GM12878 (cell line): ENCODE measurements at places on chromosomes 1 and 21. TPM values are rescaled to one million over a fixed set of nuclear protein-coding genes. Genes with fewer than 3 reads are reported as not detected.

GRCh38 chr21:28633839-28634555 lies 358.7 kb downstream of the LTN1 start:
- no peaks in the 10 kb centered on the region for H3K4me1 ChIP-seq
- no peak for DNase-seq
- H3K4me3 ChIP-seq, result no peak overlapping the region
- H3K36me3 ChIP-seq, result no peaks in the 10 kb centered on the region
- H3K27ac ChIP-seq, result no peak overlapping the region

Gene STX12
- 24.5 and 29.3 TPM in 2 replicates for total RNA-seq

DNA sequence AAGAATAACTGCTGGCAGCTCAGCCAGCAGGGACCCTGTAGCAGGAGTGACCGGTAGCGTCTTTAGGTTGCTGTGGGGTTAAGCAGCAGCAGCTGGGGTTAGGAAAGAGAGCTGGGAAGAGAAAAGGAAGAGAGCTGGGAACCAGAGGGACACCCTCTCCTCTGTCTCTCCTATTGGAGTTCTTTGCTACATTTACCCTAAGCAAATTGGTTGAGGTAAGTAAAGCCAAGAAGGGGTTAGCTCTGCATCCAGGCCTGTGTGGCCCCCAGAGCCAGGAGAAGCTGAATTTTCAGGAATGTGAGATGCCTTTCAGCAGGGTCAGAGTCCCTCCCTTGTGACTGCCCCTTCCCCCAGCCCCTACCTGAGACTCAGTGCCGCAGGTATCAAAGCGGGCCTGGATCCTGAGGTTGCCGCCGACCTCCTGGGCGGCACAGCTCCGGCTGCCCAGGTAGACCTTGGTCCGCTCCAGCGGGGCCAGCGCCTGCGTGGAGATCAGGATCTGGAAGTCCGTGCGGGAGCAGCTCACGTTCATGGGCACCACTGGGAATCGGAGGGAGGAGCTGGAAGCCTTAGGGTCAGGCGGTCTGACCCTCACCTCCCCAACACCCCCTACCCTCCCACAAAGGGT lies 16.4 kb downstream of the CDCP2 start:
- no peaks in the 10 kb centered on the region for H3K27me3 ChIP-seq
- no peak for DNase-seq
- no peak overlapping the region for H3K4me3 ChIP-seq
- no peaks in the 10 kb centered on the region for H3K4me1 ChIP-seq
- H3K36me3 ChIP-seq, result no peaks in the 10 kb centered on the region

Gene TMCO4
- total RNA-seq, result 17.8 and 19.1 TPM in 2 replicates

Gene SV2A
- 11.3 and 11.6 TPM in 2 replicates for total RNA-seq

Gene RAB25
- 0.29 and 0.36 TPM in 2 replicates for total RNA-seq

- H3K4me1 ChIP-seq, result peaks cover 12% of the 10 kb centered on the region
- no peak overlapping the region for H3K4me3 ChIP-seq
- H3K27ac ChIP-seq, result no peak overlapping the region
- H3K27me3 ChIP-seq, result no peaks in the 10 kb centered on the region
- H3K36me3 ChIP-seq, result peaks cover 28% of the 10 kb centered on the region
These were observed 6.8 kb downstream of the RNF187 start for GRCh38 chr1:228494044-228494353.

- DNase-seq, result peak; percentile 57
- no peaks in the 10 kb centered on the region for H3K27me3 ChIP-seq
- H3K4me3 ChIP-seq, result no peak overlapping the region
- H3K4me1 ChIP-seq, result peaks cover 15% of the 10 kb centered on the region
- H3K27ac ChIP-seq, result no peak overlapping the region
These were observed 84.8 kb upstream of the ATP1A1 start for GRCh38 chr1:116288201-116288598.

Gene PTGER3
- total RNA-seq, result not detected in 2 replicates

- H3K36me3 ChIP-seq, result no peaks in the 10 kb centered on the region
- no peak for DNase-seq
- H3K27ac ChIP-seq, result no peak overlapping the region
- H3K27me3 ChIP-seq, result 0 out of 2 replicates have a peak, but pooled peaks cover 2% of the 10 kb centered on the region
- H3K4me3 ChIP-seq, result no peak overlapping the region
These were observed 10.7 kb downstream of the KCNA10 start for GRCh38 chr1:110508028-110508940.

DNA sequence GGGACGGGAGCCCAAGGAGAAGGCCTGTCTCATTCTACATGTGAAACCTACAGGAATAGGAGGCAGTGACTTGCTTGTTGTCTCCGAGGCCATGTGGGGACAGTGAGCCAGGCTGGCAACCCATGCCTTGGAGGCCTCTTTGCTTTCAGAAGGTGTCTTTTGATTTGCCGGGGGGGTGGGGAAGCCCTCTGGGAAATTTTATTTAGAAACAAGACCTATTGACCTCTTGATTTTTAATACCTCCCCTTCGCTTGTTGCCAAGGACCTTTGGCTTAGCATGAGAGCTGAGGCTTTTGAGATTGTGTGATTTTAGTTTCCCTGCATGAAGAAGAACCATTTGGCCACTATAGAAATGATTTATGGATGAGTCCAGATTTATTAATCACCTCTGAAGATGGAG lies 4.1 kb downstream of the ARMH1 start:
- no peak for DNase-seq
- peaks cover 42% of the 10 kb centered on the region for H3K4me1 ChIP-seq
- no peak overlapping the region for H3K27ac ChIP-seq

Gene GPR3
- total RNA-seq, result 0.33 and 0.56 TPM in 2 replicates

GRCh38 chr1:40003156-40004093 lies 37.1 kb upstream of the CAP1 start:
- H3K27me3 ChIP-seq, result no peaks in the 10 kb centered on the region
- H3K4me1 ChIP-seq, result peaks cover 42% of the 10 kb centered on the region
- 0 out of 2 replicates have a peak overlapping the region, but pooled peaks have one; percentile 16 for H3K4me3 ChIP-seq
- DNase-seq, result peak; percentile 53
- H3K27ac ChIP-seq, result peak overlapping the region; percentile 89

GRCh38 chr1:9295884-9296283 lies 3.2 kb downstream of the SPSB1 start:
- H3K27me3 ChIP-seq, result peaks cover 7% of the 10 kb centered on the region; the same call in 1 of the 2 replicates
- DNase-seq, result no peak
- H3K36me3 ChIP-seq, result no peaks in the 10 kb centered on the region
- H3K4me1 ChIP-seq, result peaks cover 13% of the 10 kb centered on the region

- H3K4me1 ChIP-seq, result no peaks in the 10 kb centered on the region
- H3K4me3 ChIP-seq, result no peak overlapping the region
- H3K27me3 ChIP-seq, result no peaks in the 10 kb centered on the region
- H3K36me3 ChIP-seq, result no peaks in the 10 kb centered on the region
- H3K27ac ChIP-seq, result no peak overlapping the region
These were observed 159.8 kb upstream of the ZRANB2 start for GRCh38 chr1:71240656-71241055.

DNA sequence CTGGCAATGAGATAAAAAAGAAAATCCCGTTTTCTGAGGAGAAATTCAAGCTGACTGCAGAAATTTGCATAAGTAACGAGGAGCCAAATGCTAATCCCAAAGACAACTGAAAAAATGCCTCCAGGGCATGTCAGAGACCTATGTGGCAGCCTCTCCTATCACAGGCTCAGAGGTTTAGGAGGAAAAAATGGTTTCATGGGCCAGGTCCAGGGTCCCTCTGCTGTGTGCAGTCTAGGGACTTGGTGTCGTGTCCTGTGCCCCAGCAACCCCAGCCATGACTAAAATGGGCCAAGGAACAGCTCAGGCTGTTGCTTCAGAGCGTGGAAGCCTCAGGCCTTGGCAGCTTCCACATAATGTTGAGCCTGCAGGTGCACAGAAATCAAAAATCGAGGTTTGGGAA lies 456.5 kb downstream of the DPYD start:
- H3K4me3 ChIP-seq, result no peak overlapping the region
- H3K27ac ChIP-seq, result no peak overlapping the region
- no peak for DNase-seq

GRCh38 chr1:53733447-53733931 lies 5.5 kb downstream of the GLIS1 start:
- no peak overlapping the region for H3K27ac ChIP-seq
- H3K36me3 ChIP-seq, result no peaks in the 10 kb centered on the region
- DNase-seq, result no peak
- no peaks in the 10 kb centered on the region for H3K4me1 ChIP-seq

GRCh38 chr1:167714439-167715156 lies 7.2 kb upstream of the MPZL1 start:
- H3K27ac ChIP-seq, result peak overlapping the region; percentile 98
- H3K4me3 ChIP-seq, result peak overlapping the region; percentile 95
- peaks cover 26% of the 10 kb centered on the region for H3K4me1 ChIP-seq
- H3K36me3 ChIP-seq, result no peaks in the 10 kb centered on the region
- no peaks in the 10 kb centered on the region for H3K27me3 ChIP-seq
- DNase-seq, result peak; percentile 85

GRCh38 chr1:206895837-206896242 lies 1.4 kb upstream of the IL24 start:
- no peaks in the 10 kb centered on the region for H3K36me3 ChIP-seq
- H3K4me1 ChIP-seq, result no peaks in the 10 kb centered on the region
- no peak overlapping the region for H3K27ac ChIP-seq
- no peak overlapping the region for H3K4me3 ChIP-seq
- no peak for DNase-seq

GRCh38 chr1:54850737-54851136 lies 36.3 kb downstream of the DHCR24 start:
- no peaks in the 10 kb centered on the region for H3K27me3 ChIP-seq
- H3K27ac ChIP-seq, result no peak overlapping the region
- no peak for DNase-seq
- no peaks in the 10 kb centered on the region for H3K4me1 ChIP-seq

DNA sequence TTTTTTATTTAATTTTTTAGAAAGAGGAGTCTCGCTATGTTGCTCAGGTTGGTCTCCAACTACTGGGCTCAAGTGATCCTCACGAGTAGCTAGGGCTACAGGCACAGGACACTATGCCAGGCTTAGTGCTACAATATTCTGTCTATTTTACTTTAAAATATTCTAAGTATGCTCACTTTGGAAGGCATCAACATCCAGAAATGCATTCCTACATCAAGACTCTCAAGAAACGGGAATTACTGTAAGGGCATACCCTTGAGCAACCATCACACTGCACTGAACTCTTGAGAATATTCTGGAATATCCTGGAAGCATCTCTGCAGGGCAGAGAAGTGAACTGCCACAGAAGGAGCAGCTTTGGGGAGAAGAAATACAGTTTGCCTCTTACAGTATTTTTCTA lies 565 bp upstream of the DMRTB1 start:
- no peak overlapping the region for H3K27ac ChIP-seq
- H3K27me3 ChIP-seq, result no peaks in the 10 kb centered on the region
- H3K4me1 ChIP-seq, result no peaks in the 10 kb centered on the region
- no peak for DNase-seq

- no peaks in the 10 kb centered on the region for H3K36me3 ChIP-seq
- H3K27me3 ChIP-seq, result 0 out of 2 replicates have a peak, but pooled peaks cover 2% of the 10 kb centered on the region
- 0 out of 2 replicates have a peak, but pooled peaks cover 3% of the 10 kb centered on the region for H3K4me1 ChIP-seq
- no peak overlapping the region for H3K4me3 ChIP-seq
- DNase-seq, result no peak
- no peak overlapping the region for H3K27ac ChIP-seq
These were observed 180.8 kb downstream of the TPR start for GRCh38 chr1:186194107-186194756.

Gene TXNIP
- 106 and 115 TPM in 2 replicates for total RNA-seq

Gene MROH7
- not detected in 2 replicates for total RNA-seq

DNA sequence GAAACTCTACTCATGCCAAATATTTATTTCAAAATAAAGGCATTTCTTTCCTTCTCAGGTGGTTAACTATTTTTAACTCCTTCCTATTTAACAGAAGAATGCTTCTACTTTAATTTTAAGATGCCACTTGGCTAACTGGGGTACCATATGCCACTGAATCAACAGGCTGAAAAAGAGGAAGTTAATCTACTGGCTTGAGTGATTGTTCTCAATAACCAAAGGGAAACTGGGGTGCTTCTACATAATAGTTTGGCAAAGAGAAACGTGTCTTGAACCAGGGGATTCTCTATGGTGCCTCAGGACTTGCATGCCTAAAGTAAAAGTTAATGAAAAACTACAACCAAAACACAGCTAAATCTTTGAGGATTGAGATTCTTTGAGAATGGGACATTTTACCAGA lies 142.6 kb downstream of the DENND1B start:
- no peak overlapping the region for H3K4me3 ChIP-seq
- no peaks in the 10 kb centered on the region for H3K27me3 ChIP-seq
- DNase-seq, result no peak
- no peak overlapping the region for H3K27ac ChIP-seq

DNA sequence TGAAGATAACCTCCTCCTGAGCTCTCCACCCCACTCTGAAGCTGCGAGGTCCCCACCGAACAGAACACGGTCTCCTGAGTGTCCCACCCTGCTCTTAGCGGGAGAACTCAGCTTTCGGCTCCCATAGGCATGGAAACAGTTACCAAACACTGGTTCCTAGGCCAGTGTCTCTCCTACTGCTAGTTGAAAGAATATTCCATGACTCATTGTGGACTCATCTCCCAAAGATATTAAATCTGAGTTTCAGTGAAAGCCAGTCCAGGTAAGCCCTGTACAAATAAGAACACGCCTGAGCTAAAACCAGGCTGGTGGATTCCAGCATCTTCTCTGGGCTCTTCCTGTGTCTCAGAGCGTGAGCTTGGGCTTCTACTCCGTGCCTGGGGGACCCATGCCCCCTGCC lies 107.5 kb upstream of the CLDN14 start:
- H3K4me1 ChIP-seq, result peaks cover 5% of the 10 kb centered on the region
- no peak overlapping the region for H3K4me3 ChIP-seq
- no peak for DNase-seq
- H3K36me3 ChIP-seq, result no peaks in the 10 kb centered on the region
- H3K27ac ChIP-seq, result no peak overlapping the region

DNA sequence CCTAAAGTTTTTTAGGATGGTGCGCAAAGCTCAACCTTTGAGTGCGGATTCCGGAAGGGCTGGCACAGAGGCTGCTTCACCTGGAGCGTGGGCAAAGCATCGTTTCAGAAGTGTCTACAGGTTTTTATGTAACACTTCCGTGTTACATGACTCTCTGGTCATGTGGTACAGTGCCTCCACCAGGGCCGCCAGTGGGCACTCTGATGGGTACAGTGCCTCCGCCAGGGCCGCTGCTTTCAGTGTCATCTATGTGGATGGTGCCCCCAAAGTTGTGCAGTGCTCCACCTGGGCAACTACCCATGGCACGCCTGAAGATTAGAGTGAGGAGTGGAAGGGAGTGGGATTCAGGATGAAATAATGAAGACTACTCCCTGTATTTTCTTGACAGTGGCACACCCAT lies 101.4 kb upstream of the C1orf174 start:
- H3K4me1 ChIP-seq, result no peaks in the 10 kb centered on the region
- no peaks in the 10 kb centered on the region for H3K27me3 ChIP-seq
- DNase-seq, result no peak
- no peak overlapping the region for H3K4me3 ChIP-seq

Gene CITED4
- total RNA-seq, result 0.56 and 0.64 TPM in 2 replicates
